Brain pericyte (primary cell): ENCODE measurements at places on chromosomes 16 and 17.

DNA sequence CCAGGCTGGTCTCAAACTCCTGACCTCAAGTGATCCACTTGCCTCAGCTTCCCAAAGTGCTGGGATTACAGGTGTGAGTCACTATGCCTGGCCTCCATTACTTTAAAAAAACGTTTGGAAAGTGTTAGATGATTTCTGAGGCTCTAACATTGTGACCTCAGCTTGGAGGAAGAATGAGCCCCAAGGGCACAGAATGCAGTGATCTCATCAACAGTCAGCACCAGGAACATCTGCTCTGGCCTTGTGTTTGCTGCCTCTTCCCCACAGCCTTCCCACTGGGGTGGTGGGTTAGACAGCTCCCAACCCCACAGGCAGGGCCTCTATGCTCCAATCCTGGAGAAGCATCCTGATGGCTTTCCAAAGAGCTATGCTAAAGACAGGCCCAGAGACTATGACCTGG lies 37.7 kb upstream of the SREBF1 start:
- no peak for DNase-seq

GRCh38 chr16:84237994-84238750 lies 1.6 kb downstream of the KCNG4 start:
- no peak for DNase-seq

- DNase-seq: no peak
These were observed 27.7 kb downstream of the RTN4RL1 start for GRCh38 chr17:1997289-1997926.

GRCh38 chr16:51181503-51181811 lies 30.4 kb upstream of the SALL1 start:
- DNase-seq: no peak

GRCh38 chr17:82388922-82389283 lies 17.3 kb downstream of the UTS2R start:
- no peak for DNase-seq

DNA sequence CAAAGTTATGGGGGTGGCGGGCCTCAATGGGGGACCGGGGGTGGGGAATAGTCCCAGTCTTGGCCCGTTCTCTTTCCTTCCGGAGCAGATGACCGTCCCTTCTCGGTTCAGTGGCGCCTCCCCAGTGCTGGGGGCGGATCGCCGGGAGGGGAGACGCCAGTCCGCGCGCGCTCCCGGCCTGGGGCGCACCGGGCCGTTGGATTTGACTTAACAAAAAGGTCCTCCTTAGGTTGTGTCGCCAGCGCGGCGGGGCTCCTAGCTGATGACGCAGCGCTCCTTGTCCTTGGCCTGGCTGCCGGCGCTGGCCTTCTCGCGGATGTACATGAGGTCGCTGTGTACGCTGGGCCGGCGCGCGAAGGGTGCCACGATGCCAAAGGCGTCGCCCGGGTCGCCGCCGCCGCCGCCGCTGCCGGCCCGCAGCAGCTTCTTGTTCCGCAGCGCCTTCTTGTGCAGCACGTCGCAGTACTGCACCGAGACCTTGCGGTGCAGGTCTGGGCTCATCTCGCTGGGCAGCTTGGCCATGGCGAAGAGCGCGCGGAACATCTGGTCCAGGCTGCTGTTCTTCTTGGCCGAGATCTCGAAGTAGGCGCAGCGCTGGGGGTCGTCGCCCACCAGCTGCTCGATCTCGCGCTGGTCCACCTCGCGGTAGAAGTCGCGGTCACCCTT lies 1.2 kb downstream of the RASD1 start:
- no peak for DNase-seq

DNA sequence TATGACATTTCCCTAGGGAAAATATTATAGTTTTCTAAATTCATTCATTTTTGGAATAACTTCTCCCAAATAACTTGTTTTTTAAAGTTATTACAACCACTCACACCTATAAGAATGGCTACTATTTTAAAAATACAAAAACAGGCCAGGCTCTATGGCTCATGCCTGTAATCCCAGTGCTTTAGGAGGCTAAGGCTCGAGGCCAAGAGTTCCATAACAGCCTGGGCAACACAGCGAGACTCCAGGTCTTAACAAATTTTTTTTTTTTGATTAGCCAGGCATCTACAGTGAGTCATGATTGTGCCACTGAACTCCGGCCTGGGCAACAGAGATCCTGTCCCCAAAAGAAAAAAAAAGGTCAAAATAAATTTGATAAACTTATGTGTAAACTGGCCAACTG lies 43.6 kb upstream of the YPEL2 start:
- DNase-seq: no peak

- DNase-seq: no peak
These were observed 36.0 kb upstream of the CCL1 start for GRCh38 chr17:34398990-34399389.

DNA sequence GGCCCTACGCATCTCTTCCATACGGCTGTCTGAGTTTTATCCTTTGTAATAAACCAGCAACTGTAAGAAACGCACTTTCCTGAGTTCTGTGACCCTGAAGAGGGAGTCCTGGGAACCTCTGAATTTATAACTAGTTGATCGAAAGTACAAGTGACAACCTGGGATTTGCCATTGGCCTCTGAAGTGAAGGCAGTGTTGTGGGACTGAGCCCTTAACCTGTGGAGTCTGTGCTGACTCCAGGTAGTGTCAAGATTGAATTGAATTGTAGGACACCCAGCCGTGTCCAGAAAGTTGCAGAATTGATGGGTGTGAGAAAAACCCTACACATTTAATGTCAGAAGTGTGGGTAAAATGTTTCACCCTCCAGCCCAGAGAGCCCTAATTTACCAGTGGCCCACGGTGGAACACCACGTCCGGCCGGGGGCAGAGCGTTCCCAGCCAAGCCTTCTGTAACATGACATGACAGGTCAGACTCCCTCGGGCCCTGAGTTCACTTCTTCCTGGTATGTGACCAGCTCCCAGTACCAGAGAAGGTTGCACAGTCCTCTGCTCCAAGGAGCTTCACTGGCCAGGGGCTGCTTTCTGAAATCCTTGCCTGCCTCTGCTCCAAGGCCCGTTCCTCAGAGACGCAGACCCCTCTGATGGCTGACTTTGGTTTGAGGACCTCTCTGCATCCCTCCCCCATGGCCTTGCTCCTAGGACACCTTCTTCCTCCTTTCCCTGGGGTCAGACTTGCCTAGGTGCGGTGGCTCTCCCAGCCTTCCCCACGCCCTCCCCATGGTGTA lies 1.5 kb downstream of the GAA start:
- no peak for DNase-seq

- DNase-seq: no peak
These were observed 8.8 kb downstream of the GCGR start for GRCh38 chr17:81812571-81813370.

- no peak for DNase-seq
These were observed 23.8 kb downstream of the SNX11 start for GRCh38 chr17:48131216-48131824.
